ENCODE measurements at places on chromosomes 12 and 14.

DNA sequence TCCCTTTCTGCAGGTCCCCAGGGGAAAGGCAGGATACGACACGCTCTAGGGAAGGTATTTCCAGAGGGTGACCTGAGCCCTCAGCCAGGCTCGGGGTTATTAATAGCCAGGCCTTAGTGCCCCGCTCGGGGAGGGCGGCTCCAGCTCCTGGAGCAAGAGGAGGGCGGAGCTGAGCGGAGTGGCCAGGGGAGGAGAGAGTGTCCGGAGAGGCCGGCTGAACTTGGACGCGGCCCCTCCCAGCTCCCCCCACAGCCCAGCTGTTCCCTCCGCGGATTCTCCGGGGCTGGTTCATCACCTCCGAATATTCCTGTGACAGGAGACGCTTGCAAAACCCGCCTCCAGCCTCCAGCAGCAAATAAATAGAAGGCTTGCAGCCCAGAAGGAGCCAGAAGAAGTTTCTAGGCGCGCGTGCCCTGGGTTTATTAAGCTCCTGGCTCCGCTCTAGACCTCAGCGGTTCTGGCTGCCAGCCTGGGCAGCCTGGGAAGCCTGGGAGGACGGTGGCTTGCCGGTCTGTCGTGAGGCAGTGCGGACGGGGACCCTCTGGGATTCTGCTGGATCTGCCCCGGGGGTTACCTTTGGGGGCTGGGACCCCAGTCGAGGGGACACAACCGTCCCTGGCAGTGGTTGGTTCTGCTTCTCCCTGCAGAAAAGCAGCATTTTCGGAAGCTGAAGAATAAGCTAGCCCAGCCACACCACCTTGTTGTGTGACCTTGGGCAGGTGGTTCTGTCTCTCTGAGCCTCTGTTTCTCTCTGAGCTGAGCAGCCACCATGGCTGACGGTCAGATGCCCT is at the start of gene HSPB8:
TSS of gene HSPB8 (plus strand) at position 388 of the 791 bp plus-strand sequence. CDS start at position 770, 382 bp downstream.
- DNase-seq = peak; percentile 95

- no peak for DNase-seq
These were observed 314.3 kb downstream of the C12orf75 start for GRCh38 chr12:105644770-105645169.

DNA sequence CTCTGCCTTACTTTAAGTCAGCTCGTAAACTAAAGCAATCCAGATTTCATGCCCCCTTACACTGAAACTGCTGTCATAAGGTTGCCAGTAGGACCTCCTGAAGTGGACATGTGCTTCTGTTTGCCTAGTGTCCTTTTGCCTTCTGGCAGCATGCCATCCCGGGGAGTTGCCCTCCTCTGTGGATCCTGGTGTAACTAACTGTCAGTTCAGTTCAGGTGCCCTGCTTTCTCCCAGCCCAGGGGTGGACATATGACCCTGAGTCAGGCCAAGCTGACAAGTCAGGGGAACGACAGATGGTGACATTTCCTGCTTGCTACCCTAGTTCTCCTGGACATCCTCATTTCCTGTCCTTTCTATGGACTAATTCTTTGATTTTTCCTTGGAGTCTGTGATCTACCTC is 25.6 kb downstream of the AKAP6 start:
- DNase-seq = no peak

DNA sequence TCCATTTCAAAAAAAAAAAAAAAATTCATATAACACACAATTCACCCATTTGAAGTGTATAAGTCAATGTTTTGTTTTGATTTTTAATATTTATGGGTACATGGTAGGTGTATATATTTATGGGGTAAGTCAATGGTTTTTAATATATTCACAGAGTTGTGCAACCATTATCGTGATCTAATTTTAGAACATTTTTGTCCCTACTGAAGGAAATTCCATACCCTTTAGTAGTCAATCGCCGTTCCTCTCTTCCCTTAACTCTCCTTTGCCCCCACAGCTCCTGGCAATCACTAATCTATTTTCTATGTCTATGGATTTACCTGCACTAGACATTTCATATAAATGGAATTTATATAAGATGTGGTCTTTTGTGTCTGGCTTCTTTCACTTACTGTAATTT is 92.8 kb downstream of the TRAFD1 start:
- DNase-seq = no peak

DNA sequence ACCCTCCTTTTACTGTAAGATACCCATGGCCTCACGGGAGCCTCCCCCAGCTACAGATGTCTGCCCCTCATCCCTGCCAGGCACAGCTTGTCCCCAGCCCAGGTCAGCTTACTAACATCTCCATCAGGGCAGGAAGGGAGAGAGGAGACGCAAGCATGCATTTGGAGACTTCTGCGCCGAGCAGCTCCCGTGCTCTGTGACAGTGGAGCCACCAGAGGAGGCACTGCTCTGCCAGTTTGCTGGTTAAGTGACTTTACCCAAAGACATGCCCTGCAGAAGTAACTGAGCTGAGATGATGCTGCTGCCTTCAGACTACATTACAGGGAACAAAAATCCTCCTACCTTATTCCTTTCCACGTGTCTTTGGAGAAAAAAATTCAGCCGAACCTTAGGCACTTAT is 133.4 kb downstream of the ESRRB start:
- DNase-seq = peak; percentile 62

- DNase-seq = no peak
These were observed 197.1 kb downstream of the EXOC5 start for GRCh38 chr14:57071639-57072038.

- peak; percentile 74 for DNase-seq
These were observed 7.3 kb downstream of the GPR84 start for GRCh38 chr12:54356951-54357356.

DNA sequence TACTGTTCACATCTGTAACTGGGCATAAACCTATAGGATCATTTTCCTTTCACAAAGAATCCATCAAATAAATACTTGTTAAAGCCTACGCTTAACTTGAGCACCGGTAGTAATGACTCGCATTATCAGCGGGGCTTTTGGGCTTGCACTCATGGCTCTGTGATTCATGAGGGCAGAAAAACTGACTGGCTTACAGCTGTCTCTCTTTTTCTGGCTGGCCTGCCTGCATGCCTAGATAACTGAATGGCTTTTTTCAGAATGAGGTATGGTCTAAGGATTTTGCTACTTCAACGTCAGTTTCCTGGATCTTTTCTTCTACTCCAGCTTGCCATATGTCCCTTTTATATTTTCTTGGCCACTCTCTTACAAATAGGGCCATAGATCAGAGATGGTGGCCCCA is 531.1 kb downstream of the NRXN3 start:
- DNase-seq = no peak

GRCh38 chr14:24098229-24098926 is 4.3 kb downstream of the PCK2 start:
- no peak for DNase-seq

GRCh38 chr14:59195912-59196311 is 7.4 kb downstream of the DAAM1 start:
- DNase-seq = no peak

- no peak for DNase-seq
These were observed 266.4 kb downstream of the AKAP6 start for GRCh38 chr14:32595497-32595896.

DNA sequence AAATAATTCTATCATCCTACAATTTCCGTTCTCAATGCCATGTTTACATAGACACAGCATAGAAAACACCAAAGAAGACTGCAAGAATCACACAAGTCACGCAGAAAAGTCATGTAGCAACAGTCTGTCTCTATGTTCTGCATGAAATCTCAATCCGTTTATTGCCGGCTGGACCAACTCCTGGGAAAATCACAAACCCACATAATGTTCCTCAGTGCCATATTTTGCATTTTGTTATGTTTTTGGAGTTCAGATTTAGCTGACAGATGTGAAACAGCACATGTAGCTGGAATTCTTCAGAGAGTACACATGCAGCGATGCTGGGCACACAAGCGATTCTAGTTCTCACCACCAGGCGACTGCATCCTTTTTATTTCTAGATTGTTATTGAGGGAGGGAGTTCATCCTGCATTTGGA is 193.1 kb downstream of the APAF1 start:
- DNase-seq = peak; percentile 76

- no peak for DNase-seq
These were observed 146.8 kb upstream of the KITLG start for GRCh38 chr12:88726806-88727720.

DNA sequence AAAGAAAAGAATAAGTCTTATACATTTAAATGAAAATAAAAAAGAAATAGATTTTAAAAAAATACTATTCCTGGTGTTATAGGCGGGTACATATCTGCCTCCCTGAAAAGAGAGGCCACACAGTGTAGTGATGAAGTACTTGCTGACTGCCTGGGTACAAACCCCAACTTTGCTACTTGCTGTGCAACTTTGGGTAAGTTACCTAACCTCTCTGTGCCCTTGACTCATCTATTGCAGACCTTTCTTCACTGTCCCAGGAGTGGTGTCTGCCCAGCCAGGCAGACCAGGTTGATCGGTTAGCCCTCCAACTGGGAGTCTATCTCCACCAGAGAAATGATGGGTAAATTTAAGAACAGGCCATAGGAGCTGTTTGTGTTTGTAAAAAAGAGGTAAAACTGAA is 82.0 kb downstream of the SLC24A4 start:
- DNase-seq = no peak

GRCh38 chr12:7282844-7283243 is 21.0 kb upstream of the ACSM4 start:
- DNase-seq = no peak

DNA sequence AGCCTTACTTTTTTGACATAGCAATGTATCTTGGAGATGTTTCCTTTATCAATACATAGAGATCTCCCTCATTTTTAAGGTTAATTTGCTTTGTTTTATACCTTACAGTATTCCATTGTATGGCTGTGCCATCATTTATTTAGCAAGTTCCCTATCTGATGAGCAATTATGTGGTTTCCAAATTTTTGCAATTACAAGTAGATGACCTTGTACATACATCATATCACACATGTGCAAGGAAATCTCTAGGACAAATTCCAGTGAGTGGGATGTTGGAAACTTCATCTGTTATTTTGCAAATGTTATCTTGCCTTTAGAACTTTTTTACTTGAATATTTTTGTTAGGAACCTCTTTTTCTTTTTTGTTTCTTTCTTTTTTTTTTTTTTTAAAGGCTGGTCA is 49.7 kb downstream of the DRAM1 start:
- no peak for DNase-seq

DNA sequence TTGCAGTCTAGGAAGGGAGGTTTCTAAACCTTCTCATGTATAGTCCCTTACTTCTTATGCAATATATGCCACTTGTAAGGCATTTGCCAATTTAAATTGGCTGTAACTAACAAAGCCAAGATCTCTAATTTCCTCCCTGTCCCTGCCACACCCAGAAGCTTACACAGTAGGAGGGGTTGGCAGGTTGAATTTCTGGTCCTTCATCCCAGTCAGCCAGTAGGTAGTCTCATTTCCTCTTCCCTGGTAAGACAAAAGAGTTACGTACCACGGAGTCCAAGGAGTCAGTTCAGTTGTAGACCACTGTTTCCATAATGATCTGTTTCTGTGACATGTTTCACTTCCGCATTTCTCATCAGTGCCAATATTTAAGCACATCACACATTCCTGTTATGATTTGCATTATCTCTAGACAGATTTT is 47.0 kb upstream of the PLBD1 start:
- DNase-seq = no peak

All from endodermal cell (in vitro differentiated cells).